Stimulated activated CD8-positive, alpha-beta memory T cell treated with anti-CD3 and anti-CD28 coated beads, Interleukin-2, amount 100 ng/mL, for 1 hour (primary cell): ENCODE measurements at places on chromosomes 2 and 18.

DNA sequence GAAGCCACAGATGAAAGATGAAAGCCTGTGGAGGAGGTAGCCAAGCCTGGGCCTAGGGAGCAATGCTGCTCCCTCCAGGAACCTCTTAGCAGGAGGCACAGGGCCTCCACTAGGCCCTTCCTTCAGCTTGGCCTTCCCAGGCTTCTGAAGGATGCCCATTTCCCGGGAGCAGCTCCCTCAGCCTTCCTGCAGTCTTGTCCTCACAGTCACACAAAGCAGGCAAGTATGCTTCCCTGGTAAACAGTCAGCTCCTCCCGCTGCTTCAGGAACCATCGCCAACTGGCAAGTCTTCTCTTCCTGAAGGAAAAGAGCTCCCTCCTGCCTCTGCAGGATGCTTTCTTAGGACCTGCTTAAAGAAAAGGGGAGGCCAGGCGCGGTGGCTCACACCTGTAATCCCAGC lies 53.2 kb downstream of the SMAD7 start:
- no peak for DNase-seq

DNA sequence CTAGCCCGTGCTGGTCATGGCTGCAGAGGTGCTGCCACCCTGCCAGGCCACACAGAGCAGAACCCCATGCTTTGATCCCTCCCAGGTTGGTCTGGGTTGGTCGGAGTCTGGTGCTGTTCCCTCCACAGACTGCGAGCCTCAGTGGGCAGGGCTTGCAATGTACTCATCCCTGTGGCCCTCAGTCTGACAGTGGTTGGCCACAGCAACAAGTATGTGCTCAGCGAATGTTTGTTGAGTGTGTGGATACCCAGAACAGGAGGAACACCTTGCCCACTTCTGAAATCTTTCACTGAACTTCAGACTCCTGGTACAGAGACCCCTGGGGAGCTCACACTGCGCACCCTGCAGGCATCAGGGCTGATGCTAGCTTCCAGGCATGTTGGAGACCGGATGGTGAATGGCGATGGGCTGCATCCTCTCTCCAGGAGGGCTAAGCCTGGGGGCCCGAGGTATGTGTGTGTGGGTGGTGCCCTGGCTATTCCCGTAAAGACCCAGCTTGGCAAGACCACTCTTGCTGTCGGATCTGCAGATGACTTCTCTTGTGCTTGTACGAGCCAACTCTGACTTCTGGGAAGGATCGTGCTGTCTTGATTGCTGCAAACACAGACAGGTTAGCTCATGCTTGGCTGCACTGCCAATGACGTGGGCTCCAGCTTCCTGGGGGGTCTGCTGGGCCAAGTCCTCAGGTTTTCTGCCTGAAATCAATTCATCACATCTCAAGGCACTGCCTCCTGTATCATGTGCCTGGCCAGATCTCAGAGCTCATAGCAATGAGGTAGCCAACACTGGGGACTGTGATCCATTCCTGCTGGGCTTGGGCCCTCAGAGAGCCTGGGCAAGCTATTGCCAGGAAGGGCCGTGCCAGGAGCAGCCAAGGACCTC lies 43.7 kb downstream of the RHOB start:
- no peak for DNase-seq

- DNase-seq, result no peak
These were observed 218.1 kb downstream of the WDR7 start for GRCh38 chr18:56869189-56869777.

DNA sequence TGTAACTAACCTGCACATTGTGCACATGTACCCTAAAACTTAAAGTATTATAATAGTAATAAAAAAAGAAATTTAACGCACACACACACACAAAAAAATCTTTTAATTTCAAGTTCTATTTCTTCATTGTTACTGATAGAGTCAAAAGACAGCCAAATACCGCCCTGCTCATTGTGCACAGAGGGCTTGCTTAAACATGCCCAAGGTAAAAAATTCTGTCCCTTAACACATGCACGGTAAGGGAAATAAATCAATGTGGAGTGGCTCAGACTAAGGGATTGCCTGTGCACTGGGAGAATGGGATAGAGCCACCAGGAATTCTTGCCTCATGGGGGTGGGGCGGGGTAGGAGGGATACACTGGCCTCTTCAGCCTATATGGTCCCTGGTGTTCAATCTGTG lies 468.0 kb downstream of the NUP35 start:
- no peak for DNase-seq

DNA sequence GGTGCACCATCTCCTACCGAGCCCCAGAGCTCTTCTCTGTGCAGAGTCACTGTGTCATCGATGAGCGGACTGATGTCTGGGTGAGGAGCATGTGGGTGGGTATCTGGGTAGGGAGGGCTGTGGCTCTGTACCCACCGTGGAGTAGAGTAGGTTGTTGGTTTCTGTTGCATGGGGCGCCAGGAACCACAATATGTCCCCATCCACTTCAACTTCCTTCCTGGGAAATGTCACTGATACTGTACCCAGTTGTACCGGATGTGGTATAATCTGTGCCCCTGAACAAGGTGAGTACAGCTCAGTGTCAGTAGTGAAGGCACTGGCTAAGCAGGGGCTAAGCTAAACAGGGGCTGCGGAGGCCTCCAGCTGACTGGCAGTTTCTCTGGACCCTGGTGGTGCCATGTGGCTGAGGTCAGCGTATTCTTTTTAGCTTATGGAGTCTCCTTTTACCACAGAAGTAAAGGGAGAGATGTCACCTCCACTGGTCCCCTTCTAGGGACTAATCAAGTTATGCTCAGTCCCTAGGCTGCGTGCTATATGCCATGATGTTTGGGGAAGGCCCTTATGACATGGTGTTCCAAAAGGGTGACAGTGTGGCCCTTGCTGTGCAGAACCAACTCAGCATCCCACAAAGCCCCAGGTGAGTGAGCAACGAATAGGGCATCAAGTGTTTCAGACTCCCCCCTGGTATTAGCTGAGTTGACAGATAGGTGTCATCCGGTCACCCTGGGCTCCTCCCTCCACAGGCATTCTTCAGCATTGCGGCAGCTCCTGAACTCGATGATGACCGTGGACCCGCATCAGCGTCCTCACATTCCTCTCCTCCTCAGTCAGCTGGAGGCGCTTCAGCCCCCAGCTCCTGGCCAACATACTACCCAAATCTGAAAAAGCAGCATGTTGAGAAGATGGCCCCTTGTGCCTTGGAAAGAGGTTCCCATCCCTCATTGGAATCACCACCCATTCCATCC lies 2.7 kb downstream of the STK16 start:
- no peak for DNase-seq

- DNase-seq, result no peak
These were observed 22.8 kb downstream of the ANO7 start for GRCh38 chr2:241211276-241211675.
